ENCODE measurements at places on chromosomes 7 and 10. TPM values are rescaled to one million over a fixed set of nuclear protein-coding genes. Genes with fewer than 3 reads are reported as not detected.

- H3K4me3 ChIP-seq: no peak overlapping the region
- peaks cover 27% of the 10 kb centered on the region for H3K27me3 ChIP-seq
- no peaks in the 10 kb centered on the region for H3K4me1 ChIP-seq
- H3K27ac ChIP-seq: no peak overlapping the region
- no peak for DNase-seq
These were observed 308.1 kb upstream of the PFKP start for GRCh38 chr10:2759233-2759632.

The H2BK1 gene
- total RNA-seq: not detected

The CRYGN gene
- not detected for total RNA-seq

The HKDC1 gene
- total RNA-seq: 4.0 TPM

DNA sequence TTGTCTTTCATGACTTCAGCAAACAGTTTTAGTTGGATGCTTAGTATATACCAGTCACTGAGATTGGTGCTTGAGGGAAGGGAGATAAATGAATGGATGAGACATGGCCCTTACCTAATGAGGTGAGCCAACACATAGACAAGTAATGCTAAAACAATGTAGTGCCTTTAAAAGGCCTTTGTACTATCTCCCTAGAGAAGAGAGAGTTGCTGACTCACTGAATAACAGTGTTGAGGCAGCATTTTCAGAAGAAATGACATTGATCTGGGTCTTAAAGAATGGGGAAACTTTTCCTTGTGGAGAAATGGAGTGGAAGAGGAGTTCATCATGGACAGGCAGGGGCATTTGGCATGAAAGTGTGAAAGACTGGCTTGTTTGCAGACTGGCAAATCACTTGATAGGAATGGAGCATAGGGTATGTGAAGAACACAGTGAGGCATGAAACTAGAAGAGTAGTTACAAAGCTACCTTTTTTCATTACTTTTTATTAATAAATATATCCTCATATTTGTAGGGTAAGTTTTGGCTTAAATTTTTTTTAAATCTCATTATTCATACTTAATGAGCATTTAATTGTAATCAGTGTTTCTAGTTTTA is 91.2 kb downstream of the KAT6B start:
- no peaks in the 10 kb centered on the region for H3K27me3 ChIP-seq
- H3K4me3 ChIP-seq: no peak overlapping the region
- peaks cover 2% of the 10 kb centered on the region for H3K36me3 ChIP-seq
- peak overlapping the region; percentile 7 for H3K27ac ChIP-seq
- H3K4me1 ChIP-seq: peaks cover 22% of the 10 kb centered on the region

The LIPK gene
- not detected for total RNA-seq

The EVX1 gene
- not detected for total RNA-seq

GRCh38 chr10:88027570-88027969 is 164.1 kb downstream of the PTEN start:
- peaks cover 17% of the 10 kb centered on the region for H3K4me1 ChIP-seq
- no peaks in the 10 kb centered on the region for H3K27me3 ChIP-seq
- no peaks in the 10 kb centered on the region for H3K36me3 ChIP-seq
- no peak overlapping the region for H3K4me3 ChIP-seq

The PSD gene
- total RNA-seq: 3.0 TPM

- H3K36me3 ChIP-seq: peaks cover 3% of the 10 kb centered on the region
- DNase-seq: no peak
- no peak overlapping the region for H3K4me3 ChIP-seq
- peaks cover 44% of the 10 kb centered on the region for H3K4me1 ChIP-seq
- H3K27ac ChIP-seq: peak overlapping the region; percentile 89
- no peaks in the 10 kb centered on the region for H3K27me3 ChIP-seq
These were observed 53.8 kb downstream of the PANK1 start for GRCh38 chr10:89591111-89591795.

DNA sequence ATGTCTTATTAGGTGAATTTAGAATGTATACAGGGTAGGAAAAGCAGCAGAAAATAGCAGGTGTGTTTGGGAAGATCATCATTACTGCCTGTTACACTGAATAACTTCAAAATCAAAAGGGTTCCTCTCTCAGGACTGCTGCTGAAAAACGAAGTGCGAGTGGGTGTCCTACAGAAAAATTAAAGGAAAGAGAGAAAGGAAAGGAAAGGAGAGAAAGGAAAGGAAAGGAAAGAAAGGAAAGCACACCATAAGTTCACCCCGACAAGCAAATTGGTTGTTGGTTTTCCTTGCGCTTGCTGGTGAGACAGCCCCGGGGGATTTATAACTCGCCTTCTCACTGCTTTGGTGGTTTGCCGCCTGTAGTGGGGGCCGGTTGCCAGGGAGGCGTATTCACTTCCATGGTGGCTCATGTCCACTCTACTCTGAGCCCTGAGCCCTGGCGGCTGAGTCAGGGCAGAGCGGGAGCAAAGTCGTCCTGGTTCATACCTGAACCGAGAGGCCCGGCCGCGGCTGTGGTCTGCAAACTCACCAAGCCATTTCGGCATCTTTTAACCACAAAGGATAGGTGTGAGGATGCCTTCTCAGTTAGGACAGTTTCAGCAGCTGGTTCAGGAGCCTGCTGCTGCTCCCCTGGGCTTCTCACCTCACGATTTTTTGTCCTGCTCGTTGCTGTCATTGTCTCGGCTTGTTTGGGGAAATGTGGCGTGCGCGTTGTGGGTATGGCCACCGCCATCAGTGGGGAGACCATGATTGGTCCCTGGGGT is 26.1 kb downstream of the INPP5A start:
- H3K36me3 ChIP-seq: no peaks in the 10 kb centered on the region
- no peak overlapping the region for H3K27ac ChIP-seq
- DNase-seq: peak; percentile 51
- H3K4me1 ChIP-seq: peaks cover 10% of the 10 kb centered on the region
- H3K27me3 ChIP-seq: no peaks in the 10 kb centered on the region
- H3K4me3 ChIP-seq: no peak overlapping the region

- peaks cover 47% of the 10 kb centered on the region for H3K4me1 ChIP-seq
- peak overlapping the region; percentile 51 for H3K27ac ChIP-seq
- no peak for DNase-seq
- no peak overlapping the region for H3K4me3 ChIP-seq
- no peaks in the 10 kb centered on the region for H3K36me3 ChIP-seq
These were observed 69.3 kb downstream of the SGMS1 start for GRCh38 chr10:50554376-50554994.
